Activated T-cell treated with anti-CD3 and anti-CD28 coated beads, Interleukin-2, amount 50 U/mL, for 4 hours (primary cell): ENCODE measurements at places on chromosomes 12 and 14. TPM values are rescaled to one million over a fixed set of nuclear protein-coding genes. Genes with fewer than 3 reads are reported as not detected.

The CLBA1 gene
- 3.8 TPM for total RNA-seq

The OLR1 gene
- not detected for total RNA-seq

The MMP14 gene
- total RNA-seq = 0.76 TPM

The MUCL1 gene
- 0.63 TPM for total RNA-seq

The SLC7A8 gene
- total RNA-seq = 1.5 TPM

The HPD gene
- 0.20 TPM for total RNA-seq

The PSMC6 gene
- total RNA-seq = 177 TPM

The PYGL gene
- 0.25 TPM for total RNA-seq

The CFAP73 gene
- 0.29 TPM for total RNA-seq

The LGR5 gene
- total RNA-seq = not detected

The AQP2 gene
- total RNA-seq = not detected

The TEAD4 gene
- 2.7 TPM for total RNA-seq

The KCNH5 gene
- total RNA-seq = not detected

The INHBE gene
- not detected for total RNA-seq

DNA sequence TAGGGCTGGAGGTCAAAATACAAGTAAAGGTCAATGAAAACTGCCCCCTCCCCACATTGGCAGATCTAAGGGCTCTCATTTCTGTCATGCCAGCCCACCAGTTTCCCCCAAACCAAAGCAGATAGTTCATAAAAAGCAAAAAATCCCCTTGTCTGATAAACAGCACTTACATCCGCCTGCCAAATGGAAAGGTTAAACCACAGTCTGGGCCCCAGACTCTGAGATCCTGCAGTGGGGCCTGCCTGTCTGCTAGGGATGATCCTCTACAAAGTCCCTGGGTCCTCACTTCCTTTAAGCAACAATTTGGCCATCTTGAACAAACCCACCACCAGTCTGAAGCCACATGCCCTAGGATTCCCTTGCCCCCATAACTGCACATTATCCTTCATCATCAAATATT is 9.7 kb upstream of the RPS26 start:
- peak; percentile 18 for DNase-seq

GRCh38 chr14:31024577-31025366 is 677 bp upstream of the AP4S1 start:
- no peak for DNase-seq

DNA sequence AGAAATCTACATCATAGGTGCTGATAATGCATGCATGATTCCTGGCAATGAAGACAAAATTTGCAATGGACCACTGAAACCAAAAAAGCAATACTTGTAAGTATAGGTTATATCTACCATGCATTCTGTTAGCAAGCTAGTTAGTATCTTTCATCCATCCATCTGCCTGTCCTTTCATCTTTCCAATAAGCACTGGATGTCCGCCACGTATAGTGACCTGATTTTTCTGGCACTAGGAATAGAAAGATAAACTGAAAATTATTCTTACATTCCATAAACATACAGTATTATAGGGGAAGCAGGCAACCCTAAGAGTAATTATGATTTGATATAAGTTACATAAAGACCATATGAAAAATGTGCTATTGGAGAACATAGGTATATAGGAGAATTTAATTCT is 87.2 kb upstream of the MYF6 start:
- DNase-seq = no peak

GRCh38 chr12:129696926-129697325 is 206.9 kb downstream of the TMEM132D start:
- DNase-seq = no peak

- DNase-seq = no peak
Observed at GRCh38 chr12:61254225-61254624, 1006.0 kb upstream of the USP15 start.

GRCh38 chr14:103738701-103739451 is 23.3 kb downstream of the ZFYVE21 start:
- DNase-seq = no peak

DNA sequence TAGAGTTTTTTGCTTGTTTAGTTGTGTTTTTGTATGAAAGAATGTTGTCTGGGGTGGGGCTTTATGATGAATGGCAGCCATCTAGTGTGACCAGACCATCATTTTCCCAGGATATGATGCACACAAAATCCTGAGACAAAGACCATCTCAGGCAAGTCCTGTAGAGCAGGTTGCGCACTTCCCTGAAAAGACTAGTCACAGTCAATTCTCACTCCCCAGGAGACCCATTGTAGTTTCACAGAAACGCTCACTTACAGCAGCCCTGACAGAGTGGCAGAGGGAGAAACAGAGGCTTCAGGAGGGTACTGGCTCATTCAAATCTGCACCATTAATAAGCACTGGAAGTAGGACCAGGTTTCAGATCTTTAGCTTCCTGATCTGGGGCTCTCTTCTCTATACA is 183.2 kb downstream of the TMEM117 start:
- DNase-seq = no peak

GRCh38 chr12:120529641-120530417 is 871 bp upstream of the COQ5 start:
- no peak for DNase-seq

GRCh38 chr14:60738843-60739508 is 4.4 kb downstream of the MNAT1 start:
- no peak for DNase-seq

- DNase-seq = no peak
Observed at GRCh38 chr12:95763809-95764253, 26.7 kb downstream of the NTN4 start.

DNA sequence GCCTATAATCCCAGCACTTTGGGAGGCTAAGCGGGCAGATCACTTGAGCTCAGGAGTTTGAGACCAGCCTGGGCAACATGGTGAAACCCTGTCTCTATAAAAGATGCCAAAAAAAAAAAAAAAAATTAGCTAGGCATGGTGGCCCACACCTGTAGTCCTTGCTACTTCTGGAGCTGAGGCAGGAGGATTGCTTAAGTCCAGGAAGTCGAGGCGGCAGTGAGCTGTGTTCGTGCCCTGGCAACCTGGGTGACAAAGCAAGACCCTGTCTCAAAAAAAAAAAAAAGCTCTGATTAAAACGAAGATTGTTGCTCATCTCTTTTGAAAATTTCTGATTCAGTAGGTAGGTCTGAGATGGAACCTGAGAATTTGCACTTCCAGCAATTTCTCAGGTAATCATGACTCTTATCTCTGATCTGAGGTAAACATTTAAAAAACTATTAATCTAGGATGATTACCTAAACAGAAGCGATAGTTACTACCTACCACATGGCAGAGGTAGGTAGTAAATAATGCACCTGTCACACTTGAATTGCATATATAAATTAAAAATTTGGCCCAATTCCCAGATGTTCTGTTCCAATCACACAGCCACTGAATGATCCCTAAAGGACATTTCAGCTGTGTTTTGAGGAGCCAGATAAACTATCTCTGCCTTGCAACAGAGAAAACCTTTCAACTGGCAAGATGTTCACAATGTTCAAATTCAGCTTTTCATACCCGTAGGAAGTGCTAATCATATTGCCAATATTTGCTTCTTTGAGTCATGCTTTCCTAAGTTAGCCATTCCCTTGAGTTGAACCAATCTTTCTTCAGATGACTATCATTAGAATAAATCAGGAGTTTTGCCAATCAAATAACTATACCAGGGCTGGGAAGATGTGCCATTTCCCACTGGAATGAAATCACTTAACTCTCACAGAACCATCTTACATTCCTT is 4.2 kb upstream of the TEP1 start:
- DNase-seq = no peak

DNA sequence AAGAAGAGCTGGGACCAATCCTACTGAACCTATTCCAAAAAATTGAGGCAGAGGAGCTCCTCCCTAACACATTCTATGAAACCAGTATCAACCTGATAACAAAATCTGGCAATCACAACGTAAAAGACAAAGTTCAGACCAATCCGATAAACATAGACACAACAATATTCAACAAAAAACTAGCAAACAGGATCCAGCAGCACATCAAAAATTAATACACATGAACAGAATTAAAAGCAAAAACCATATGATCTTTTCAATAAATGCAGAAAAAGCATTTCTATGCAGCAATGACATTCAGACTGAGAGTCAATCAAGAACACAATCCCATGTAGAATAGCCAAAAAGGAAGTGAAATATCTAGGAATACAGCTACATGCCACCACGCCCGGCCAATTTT is 7.0 kb upstream of the CLEC14A start:
- DNase-seq = no peak

DNA sequence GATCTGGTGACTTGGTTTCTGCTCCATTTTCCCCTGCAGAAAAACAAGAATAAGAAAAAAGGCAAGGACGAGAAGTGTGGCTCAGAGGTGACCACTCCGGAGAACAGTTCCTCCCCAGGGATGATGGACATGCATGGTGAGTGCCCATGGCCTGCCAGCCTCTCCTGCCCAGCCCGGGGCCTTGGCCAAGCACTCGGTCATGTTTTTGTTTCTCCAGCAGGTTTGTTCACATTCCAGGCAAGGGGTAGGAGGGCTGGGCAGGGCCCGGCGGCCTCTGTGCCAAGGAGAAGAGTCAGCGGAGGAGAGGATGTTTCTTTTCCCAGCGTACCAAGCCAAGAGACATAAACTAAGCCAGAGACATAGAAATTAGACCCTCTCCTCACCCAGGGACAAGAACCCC is 13.6 kb downstream of the BCL7A start:
- DNase-seq = no peak

GRCh38 chr14:34051966-34052657 is 101.2 kb upstream of the EGLN3 start:
- DNase-seq = no peak

GRCh38 chr12:19915392-19916195 is 452.7 kb upstream of the PDE3A start:
- no peak for DNase-seq

- no peak for DNase-seq
Observed at GRCh38 chr14:58716706-58717105, 78.9 kb downstream of the DACT1 start.

DNA sequence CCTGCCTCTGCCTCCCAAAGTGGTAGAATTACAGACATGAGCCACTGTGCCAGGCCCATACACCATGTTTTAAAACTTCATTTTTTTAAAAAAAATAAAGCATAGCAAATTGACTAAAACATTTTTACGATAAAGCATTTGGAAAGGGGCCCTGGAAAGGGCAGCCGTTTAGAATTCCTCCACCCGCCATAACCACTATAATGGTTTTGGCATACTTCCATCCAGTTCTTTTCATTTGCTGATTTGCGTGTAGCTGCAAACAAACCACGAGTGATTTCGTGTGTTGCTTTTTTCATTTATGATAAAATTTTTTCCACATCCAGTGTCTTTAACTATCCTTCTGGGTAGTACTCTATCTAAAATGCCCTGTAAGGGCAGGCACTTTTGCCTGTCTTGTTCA is 91.8 kb upstream of the RIN3 start:
- DNase-seq = no peak

- no peak for DNase-seq
Observed at GRCh38 chr12:97308576-97309198, 153.9 kb upstream of the RMST start.

DNA sequence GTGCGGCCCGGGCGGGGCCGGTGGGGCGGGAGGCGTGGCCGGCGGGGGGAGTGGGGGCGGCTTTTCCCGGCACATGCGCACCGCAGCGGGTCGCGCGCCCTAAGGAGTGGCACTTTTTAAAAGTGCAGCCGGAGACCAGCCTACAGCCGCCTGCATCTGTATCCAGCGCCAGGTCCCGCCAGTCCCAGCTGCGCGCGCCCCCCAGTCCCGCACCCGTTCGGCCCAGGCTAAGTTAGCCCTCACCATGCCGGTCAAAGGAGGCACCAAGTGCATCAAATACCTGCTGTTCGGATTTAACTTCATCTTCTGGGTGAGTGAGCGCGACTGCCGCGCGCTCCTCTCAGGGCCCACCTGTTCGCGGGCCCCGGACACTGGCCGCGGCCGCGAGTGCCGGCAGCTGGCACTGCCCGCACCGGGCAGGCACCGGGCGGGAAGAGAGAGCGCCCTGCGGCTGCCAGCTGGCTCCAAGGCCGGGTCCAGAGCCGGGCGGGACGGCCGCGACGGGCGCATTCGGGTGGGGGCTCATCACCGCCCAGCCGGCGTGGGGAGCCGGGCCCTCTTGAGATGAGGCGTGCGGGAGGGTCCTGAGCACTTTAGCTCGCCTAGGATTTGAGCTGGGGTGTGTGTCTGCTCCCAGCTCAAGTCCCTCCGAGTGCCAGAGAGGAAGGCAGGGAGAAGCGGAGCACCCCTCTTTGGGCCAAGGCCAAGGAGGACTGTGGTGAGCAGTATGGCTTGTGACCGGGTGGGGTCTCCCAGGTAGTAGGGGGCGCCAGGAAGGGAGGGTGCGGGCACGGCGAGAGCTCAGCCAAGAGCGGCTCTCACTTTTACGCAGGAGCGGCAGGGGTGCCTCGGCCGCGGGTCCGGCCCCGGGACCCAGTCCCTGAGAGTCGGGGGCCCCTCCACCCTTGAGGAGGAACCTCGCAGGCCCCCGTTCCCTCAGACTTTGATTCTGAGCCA is at the start of gene CD9:
Gene CD9 (plus strand): TSS at position 145 of the 957 bp plus-strand sequence. CDS start 100 bp downstream, at position 245.
- peak; percentile 40 for DNase-seq

- no peak for DNase-seq
Observed at GRCh38 chr12:69022674-69023073, 89.7 kb upstream of the CPM start.

GRCh38 chr12:4518106-4518728 is 20.5 kb upstream of the RAD51AP1 start:
- no peak for DNase-seq

- no peak for DNase-seq
Observed at GRCh38 chr14:105153331-105153731, 15.2 kb downstream of the JAG2 start.

GRCh38 chr12:55072083-55072482 is 52.3 kb downstream of the NEUROD4 start:
- DNase-seq = peak; percentile 76

- no peak for DNase-seq
Observed at GRCh38 chr12:23687947-23688346, 261.5 kb downstream of the SOX5 start.

GRCh38 chr14:62162998-62163589 is 400.9 kb downstream of the SNAPC1 start:
- no peak for DNase-seq

DNA sequence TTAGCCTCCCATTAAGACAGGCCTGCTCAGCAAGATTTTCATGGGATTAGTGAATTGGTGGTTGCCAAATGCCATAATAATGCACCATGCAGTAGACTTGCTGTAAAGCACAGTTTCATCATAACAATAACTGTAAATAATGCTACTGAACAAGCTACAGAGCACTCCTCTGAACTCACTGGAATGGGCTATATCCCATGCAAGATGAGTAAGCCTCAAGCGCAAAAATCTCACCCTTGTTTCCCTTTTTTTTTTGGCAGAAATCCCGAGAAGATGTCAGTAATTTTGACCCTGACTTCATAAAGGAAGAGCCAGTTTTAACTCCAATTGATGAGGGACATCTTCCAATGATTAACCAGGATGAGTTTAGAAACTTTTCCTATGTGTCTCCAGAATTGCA is 145.9 kb upstream of the HIF1A start:
- no peak for DNase-seq

DNA sequence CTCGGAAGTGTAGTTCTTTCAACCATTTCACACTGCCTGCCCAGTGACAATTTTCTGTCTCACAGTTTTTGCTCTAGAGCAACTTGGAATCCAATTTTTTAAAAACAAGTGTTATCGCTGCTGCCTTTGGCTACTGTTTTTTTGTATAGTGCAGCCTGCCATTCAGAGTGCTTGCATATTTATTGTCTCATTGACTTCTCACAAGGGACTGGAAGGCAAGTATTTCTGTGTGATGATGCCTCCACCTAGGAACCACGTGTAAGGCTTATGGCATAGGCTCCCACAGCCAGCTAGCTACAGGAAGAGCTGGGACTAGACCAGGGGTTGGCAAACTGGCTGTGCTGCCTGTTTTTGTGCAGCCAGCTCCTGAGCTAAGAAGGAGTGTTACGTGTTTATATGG is 903 bp downstream of the PARPBP start:
- no peak for DNase-seq

- no peak for DNase-seq
Observed at GRCh38 chr14:86505808-86506207, 975.9 kb downstream of the FLRT2 start.
